ENCODE measurements at places on chromosomes 4 and X.

DNA sequence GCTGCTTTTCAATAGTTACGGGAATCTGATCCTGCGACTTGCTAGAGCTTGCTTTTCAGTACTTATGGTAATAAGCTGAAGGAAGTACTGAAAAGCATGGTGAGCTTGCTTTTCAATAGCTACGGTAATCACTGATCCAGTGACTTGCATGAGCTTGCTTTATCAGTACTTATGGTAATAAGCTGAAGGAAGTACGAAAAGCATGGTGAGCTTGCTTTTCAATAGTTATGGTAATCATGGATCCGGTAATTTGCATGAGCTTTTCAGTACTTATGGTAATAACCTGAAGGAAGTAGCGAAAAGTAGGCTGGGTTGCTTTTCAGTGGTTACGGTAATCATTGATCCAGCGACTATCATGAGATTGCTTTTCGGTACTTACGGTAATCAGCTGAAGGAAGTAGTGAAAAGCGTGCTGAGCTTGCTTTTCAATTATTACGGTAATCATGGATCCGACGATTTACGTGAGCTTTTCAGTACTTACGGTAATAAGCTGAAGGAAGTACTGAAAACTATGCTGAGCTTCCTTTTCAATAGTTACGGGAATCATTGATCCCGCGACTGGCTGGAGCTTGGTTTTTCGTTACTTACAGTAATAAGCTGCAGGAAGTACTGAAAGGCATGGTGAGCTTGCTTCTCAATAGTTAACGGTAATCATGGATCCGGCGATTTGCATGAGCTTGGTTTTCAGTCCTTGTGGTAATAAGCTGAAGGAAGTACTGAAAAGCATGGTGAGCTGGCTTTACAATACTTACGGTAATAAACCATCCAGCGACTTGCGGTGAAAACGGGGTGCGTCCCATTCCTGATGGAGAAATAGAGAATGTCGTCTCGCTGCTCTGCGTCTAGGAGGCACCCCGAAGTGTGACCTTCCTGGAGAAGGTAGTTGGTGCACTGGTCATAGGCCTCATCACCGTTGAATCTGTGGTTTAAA is 6.5 kb downstream of the CRLF2 start:
- DNase-seq, result no peak

GRCh38 chrX:45783002-45783401 is 582.3 kb upstream of the DIPK2B start:
- no peak for DNase-seq

DNA sequence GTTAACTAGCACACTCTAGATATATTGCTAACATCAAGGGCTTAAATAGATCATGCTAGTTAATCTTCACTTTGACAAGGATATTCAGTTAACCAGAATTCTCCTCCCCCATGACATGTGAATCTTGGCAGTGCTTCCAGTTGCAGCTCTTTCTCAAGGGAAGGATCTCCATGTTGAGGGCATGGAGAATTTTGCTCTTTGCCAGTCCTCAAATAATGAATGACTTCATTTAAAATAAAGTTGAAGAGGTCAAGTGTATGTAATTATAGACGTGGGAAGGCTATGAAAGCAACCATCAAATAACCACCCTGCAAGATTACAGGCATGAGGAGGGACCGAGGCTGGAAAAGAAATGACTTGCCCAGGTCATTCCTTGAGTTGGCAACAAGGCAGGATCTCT is 87.3 kb upstream of the CPEB2 start:
- no peak for DNase-seq

DNA sequence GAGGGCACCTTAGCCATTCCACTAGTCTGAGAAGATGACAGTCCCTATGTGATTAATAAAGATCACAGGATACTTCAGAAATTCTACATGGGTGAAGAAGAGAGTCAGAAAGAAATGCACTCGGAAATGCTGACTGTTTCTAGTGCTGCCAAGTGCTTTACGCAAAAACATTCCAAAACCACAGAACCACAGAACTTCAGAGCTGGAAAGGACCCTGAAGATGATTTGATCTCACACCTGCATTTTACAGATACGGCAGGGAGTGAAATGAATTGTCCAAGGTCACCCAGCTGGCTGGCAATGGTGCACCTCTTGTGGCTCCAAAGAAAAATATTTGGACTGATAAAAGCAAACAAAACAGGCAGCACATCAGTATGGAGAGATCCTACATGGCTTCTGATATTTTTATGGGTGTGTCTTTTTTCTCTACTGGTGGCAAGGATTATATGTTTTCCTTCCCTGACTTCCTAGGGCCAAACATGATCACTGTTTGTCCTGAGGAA is 115.9 kb downstream of the MAML3 start:
- DNase-seq, result no peak

DNA sequence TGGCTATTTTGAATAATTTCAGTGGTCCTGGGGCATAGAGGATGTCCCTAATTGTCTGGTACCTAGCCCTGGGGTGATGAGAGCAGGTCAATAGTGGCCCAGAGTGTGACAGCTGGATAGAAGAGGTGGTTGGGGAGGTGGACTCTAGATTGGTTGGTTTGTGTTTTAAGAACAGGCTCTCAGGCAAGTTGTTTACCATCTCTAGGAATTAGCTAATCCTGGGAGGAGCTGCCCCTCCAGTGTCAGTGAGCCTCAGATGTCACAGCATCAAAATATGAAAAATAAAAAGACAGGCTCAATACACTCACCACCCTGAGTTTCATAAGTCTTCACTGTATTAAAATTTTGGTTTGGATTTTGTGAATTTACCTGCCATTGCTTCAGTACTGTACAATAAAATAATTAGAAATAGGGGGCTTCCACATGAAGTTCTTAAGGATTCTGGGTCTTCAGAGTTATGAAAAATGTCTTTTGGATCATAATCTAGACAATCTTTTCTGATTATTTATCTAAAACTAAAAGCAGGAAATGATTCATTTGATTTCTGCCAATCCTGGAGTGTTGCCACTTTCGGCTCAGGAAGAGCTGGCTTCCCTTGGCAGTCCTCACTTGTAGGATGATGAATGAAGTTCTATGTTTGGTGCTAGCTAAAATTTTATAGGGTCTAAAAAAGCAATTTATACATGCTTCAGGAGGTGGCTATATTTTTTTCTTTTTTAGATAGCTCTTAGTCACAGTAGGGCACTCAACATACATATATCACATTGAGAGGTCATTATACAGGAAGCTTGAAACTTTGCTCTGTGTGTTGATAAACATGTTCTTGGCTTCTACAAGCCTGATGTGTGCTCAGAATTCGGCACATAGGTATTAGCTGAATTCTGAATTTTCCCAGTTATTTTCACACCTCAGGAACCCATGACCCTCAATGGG is 395.1 kb downstream of the RAB28 start:
- DNase-seq, result no peak

DNA sequence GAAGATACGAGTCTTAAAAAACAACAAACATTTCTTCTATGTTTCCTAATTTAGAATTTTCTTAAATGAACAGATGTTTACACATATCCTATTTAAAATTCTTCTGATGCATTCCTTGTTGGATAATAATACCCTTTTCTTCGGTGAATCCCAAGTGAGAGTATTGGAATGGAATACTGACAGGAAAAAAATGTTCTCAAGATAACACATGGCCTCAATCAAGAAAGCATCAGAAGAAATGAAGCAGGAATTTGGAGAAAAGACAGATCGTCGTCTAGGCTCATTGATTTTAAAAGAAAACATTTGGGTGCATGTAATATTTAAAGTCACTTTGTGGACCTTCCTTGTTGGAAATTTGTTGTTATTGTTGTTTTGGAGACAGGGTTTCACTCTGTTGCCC is 196.9 kb upstream of the ANK2 start:
- DNase-seq, result no peak

GRCh38 chr4:10007436-10007740 is 13.9 kb downstream of the SLC2A9 start:
- DNase-seq, result no peak

DNA sequence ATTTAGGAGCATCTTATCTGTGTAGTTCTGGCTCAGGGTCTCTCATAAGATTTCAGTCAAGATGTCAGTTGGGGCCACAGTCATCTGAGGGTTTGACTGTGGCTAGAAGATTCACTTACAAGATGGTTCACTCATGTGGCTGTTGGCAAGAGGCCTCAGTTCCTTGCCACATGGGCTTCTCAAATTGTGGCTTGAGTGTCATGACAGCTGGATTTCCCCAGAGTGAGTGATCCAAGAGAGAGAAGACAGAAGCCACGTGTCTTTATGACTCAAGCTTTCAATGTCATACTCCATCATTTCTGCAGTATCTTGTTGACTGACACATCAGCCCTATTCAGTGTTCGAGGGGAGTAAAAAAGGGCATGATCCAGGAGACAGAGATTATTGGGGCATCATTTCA is 131.3 kb upstream of the AP1S2 start:
- DNase-seq, result no peak

All from stimulated activated CD4-positive, alpha-beta T cell treated with anti-CD3 and anti-CD28 coated beads, Interleukin-1b, Interleukin-23, amount 100 ng/mL, for 1 hour (primary cell).